ENCODE measurements at places on chromosomes 3 and 15.
A peak's percentile ranks its signal among the peaks of the same experiment; 100 is the strongest.

DNA sequence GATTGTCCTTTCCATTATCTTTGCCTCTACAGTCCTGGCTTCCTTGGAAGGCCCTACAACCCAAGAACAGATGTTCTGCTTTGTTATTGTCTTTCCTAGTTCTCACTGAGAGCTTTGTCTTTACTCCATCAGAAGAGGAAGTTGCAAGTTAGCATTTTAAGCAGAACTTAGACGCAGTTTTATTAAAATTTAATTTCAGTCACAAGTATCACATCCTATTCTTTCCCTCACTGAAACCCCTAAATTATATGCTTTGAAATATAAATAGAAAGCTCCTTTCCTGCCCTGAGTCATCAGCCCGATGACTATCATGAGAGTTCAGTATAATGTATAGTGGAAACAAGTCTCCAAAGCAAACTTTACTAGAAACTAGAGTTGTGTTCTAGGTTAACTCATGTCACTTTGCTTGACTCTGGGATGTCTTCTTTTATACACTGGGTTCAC lies 291.2 kb upstream of the RBMS3 start:
- no peak for DNase-seq

GRCh38 chr15:40102897-40103858 lies 5.5 kb downstream of the BMF start:
- DNase-seq = peak; percentile 93

DNA sequence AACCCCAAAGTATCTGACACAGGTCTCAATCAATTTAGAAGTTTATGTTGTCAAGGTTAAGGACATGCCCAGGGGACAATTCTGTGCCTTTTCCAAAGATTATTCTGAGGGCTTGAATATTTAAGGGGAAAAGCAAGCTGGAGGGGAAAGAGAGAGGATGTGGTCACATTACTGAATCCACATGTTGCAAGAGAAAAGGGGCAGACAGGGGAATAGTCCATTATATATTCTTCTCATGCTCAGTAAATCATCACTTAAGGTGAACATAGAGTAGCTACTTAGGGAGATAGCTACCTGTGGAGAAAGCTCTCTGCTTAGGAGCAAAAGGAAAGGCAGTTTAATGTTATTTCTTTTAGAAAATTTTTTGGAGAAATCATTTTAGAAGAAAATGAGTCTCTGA lies 751.6 kb downstream of the SI start:
- DNase-seq = no peak

DNA sequence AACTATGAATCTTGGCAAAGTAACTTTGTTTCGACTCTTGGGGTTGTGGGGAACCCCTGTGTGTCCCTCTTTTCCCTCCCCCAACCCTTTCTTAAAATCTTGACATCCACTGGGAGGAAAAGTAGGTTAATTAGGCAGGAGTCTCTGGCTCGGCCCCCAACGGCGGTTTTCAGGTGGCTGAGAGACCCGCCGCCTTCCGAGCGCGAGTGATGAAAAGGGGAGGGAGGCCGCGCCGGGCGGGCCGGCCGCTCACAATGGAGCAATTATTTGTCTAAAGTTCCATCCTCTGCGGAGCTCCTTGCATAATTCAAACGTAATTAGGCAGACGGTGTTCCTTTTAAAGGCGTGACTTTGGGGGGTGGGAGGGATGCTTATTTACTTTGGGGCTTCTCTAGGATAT lies 51.7 kb downstream of the ZIC4 start:
- no peak for DNase-seq

DNA sequence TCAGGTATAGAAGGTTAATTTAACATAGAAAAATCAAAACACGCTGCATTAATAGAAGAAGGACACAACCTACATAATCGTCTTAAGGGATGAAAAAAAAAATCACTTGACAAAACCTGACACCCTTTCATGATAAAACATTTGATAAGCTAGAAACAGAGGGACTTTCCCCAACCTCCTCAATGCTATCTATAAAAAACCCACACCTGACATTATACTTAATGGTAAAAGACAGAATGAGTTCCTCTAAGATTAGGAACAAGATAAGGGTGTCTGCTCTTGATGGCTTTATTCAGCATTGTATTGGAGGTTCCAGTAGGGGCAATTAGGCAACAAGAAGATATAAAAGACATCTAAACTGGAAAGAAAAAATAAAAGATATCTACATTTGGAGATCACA lies 69.9 kb upstream of the KBTBD8 start:
- DNase-seq = no peak

DNA sequence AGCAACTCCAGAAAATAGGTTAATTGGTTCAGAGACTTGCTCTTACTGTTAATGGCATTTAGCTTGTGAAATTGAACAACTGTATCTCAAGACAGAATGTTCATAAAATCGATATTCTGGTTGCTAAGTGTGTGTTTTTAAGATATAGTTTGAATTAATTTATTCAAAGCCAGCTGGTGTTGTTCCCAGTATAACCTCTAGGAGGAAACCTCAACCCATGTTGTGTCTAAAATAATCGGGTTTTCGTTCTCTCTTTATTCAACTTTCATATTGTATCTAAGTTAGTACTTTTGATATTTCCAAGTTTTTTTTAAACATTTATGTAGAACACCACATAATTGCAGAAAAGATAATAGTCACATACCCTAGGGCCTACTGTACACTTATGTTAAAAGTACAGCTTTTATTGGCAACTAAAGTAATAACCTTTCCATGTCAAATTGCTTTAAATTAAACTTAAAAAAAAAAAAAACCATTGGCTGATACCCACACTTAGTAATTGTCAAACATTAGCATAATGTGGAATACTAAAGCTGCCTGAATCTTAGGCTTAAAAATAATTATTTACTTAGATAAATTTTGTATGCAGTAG lies 90.9 kb downstream of the SAMMSON start:
- DNase-seq = no peak

GRCh38 chr3:86381247-86381646 lies 609.7 kb downstream of the VGLL3 start:
- no peak for DNase-seq

DNA sequence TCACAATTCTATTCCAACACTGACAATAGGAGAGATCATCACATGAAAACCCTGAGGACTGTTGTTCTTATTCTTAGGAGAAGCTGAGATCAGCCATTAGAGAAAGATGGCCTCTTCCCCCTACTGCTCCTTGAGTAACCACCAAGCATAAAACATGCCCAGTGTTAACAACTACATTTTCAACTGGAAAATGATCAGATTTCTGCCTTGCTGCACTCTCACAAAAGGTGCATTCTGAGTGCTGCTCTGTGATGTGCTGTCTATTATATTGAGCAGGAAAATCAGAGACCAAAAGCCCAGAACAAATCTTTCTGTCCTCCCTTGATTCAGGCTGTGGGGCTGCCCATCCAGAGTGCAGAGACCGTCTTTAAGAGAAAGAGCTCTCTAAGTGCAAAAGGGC lies 304.6 kb upstream of the TRIM42 start:
- no peak for DNase-seq

GRCh38 chr3:178385280-178385952 lies 150.8 kb upstream of the KCNMB2 start:
- DNase-seq = no peak

GRCh38 chr3:23740517-23740965 lies 65.2 kb upstream of the UBE2E1 start:
- no peak for DNase-seq

DNA sequence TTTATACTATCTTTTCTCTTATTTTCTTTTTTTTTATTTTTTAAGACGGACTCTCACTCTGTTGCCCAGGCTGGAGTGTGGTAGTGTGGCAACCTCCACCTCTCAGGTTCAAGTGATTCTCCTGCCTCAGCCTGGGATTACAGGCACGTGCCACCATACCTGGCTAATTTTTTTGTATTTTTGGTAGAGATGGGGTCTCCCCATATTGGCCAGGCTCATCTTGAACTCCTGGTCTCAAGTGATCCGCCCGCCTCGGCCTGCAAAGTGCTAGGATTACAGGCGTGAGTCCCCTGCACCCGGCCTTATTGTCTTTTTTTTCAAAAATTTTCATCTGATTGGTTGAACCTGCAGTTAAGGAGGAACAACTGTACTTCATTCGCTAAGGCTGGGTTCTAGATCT lies 21.8 kb downstream of the ABHD2 start:
- no peak for DNase-seq

DNA sequence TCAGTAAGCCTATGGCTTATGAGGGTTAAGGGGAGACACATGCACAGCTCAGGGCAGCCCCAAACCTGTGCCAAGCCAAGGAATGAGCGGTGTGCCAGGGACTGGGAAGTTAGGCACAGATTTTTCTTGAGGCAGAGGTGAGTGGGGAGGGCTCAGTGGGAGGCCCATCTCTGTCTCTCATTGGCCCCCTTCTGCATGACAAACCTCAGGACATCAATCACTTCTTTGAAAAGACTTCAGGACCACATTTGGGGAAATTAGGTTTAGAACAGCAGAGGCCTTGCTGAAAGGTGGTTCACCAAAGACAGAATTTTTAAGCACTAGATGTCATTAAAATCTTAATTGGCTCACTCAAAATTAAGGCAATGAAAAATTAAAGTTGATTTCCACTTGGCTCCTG lies 57.2 kb downstream of the RAB11A start:
- no peak for DNase-seq

GRCh38 chr15:89225588-89225987 lies 4.2 kb upstream of the RLBP1 start:
- DNase-seq = no peak

DNA sequence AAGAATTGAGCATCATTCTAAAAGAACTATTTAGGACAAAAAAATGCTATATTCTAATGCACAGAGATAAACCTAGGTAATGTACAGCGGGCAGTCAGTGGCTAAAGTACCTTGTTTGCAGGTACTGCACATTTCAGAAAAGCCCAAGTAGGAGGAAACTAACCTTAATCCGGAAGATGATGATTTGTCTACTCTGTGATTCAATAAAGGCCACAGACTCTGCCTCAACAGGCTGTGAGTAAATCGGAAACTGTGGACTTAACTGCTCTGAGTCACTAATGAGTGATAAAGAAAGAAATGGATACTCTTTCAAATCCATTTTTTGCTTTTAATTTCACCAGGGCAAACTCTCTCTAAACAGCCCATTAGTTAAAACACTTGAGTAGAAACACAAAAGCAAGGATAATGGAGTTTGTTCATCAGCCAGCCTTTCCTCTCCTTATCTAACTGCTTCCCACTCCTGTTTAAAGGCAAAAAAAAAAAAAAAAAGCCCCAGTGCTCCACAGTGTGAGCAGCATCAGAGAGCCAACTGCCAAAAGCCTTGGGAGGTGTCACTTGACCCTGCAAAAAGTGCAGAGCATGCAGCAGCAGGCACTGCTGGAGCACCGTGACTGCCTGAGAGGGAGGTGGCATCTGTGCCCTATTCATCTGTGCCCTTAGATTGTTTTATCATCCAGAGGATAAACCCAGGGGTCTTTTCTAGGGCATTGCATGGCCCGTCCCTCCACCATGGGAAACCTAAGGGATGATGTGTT lies 187.7 kb downstream of the SATB1 start:
- no peak for DNase-seq

DNA sequence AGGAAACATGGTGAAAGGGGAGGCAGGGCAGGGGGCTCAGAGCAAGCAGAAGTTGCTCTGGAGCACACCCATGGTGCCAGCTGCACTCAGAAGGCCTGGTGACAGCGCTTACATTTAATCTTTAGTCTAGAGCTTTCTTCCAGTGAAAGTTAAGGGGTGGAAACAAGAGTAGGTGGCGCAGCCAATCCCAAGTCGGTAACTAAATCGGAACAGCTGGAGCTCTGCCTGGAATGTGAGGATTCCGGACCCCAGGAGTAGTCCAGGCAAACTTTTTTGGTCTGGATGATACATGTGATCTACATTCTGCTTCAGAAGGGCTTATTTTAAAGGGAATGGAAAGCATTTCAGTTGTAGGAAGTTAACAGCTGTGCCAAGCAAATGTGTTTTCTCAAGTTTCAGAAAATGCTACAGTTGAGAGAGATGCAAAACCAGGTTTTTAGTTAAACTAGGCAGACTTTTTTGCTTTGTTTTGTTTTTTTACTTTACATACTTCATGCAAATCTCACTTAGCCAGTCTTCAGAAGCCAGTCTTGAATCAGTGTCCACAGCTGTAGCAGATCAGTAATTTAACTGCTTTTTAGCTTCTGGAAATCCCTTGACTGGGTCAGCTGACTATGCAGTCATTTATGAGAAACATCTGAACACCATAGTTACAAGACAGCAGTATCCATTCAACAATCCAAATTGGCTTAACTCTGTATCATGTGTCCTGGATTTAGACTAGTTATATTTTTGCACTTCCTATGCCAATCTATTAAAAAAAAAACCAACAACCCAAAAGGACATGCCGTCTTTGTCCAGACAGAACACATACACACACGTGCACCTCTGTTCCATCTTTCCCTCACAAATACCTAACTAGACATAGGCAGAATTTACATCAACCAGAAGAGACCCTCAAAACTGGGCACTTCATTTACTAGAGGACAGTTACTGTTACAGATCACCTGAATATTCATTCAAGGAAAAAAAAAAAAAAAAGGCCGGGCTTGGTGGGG lies 33.2 kb downstream of the ZNF106 start:
- peak; percentile 86 for DNase-seq

DNA sequence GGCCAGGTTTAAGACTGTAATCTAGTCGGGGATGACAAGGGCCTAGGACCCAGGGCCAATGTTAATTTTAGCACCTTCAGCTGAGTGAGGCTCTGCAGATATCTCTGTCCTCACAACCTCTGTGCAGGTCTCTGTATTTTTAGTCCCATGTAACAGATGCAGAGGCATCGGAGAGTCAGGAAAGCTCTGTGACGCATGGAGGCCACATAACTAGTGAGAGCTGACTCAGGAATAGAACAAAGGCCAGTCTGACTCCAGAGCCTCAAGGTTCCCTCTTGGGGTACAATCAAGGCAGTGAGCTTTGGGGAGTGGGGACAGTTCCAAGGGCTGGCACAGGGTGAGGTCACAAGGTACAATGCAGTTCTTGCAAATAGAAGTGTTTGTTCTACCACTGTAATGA lies 31.0 kb downstream of the FSTL1 start:
- DNase-seq = no peak

DNA sequence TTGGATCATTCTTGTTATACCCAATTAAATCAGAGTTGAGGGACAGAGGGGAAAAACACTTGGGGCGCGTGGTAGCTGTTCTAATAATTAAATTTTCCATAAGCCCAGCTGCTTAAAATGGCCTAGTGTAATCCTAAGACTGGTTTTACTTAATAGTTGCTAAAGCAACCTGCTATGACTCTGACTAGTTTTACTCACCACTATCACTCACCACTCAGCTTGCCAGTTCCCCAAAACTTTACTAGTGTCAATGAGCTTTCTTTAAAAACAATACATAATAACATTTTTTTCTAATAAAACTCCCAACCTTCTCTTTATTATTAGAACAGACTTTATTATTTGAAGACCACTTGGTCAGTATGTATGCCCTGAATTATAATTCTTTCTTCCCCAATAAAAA lies 49.6 kb downstream of the ECT2 start:
- no peak for DNase-seq

DNA sequence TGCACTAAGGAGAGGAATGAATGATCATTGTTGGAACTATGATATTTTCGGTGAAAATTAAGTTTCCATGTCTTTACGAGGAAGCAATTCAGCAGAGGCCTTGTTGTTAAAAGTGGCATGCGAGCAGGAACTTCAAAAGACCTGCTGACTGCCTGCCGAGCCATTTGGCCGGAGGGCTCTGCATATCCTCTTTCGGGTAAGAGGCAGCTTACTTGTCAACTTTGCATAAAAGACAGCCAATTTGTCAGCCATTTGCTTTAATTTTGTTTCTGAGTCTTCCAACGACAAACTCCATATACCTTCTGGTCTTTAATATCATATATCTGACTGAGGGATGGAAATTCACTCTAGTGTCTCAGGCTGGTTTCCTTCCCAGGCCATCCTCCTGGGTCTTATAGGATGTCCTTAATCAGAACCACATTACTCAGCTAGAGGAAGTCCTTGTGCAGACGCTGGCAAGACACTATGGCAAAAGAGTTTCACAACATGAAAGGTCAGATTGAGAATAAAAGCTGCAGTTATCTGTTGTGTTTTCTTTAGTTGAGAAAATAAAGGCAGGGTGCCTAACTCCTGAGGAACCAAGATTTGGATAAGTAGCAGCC lies 128.7 kb upstream of the WNT5A start:
- DNase-seq = peak; percentile 70

All from aorta (tissue), 5 donors.